Spleen (tissue), 13 donors: ENCODE measurements at places on chromosomes 7 and 10. TPM values are rescaled to one million over a fixed set of nuclear protein-coding genes. Genes with fewer than 3 reads are reported as not detected.

The SAMD8 gene
- 28.3 TPM for total RNA-seq

The IL15RA gene
- 28.6 TPM for total RNA-seq

The TNRC18 gene
- 109 TPM for total RNA-seq

The ATP5F1C gene
- total RNA-seq: 201 TPM

The DOCK4 gene
- total RNA-seq: 15.9 TPM

The AKR1C1 gene
- total RNA-seq: 2.6 TPM

The SPAM1 gene
- total RNA-seq: not detected

The PKD2L1 gene
- total RNA-seq: not detected

The SLC26A5 gene
- 0.44 TPM for total RNA-seq

The GDF2 gene
- total RNA-seq: not detected

The TMEM229A gene
- total RNA-seq: 0.17 TPM

The HOXA4 gene
- 5.9 TPM for total RNA-seq

The TACR2 gene
- 0.52 TPM for total RNA-seq

The HOXA11 gene
- total RNA-seq: not detected

The ACTL6B gene
- not detected for total RNA-seq

The PLEKHS1 gene
- not detected for total RNA-seq

The BCL7B gene
- 79.1 TPM for total RNA-seq

The MKX gene
- 0.17 TPM for total RNA-seq

The SPDYE2B gene
- not detected for total RNA-seq

The EIF4H gene
- total RNA-seq: 179 TPM

The PPP1R17 gene
- total RNA-seq: not detected

The ELN gene
- 38.6 TPM for total RNA-seq

The CCL26 gene
- total RNA-seq: not detected

The GNGT1 gene
- total RNA-seq: not detected

The VDAC2 gene
- 101 TPM for total RNA-seq

The ANKRD61 gene
- not detected for total RNA-seq

The TMEM60 gene
- 18.5 TPM for total RNA-seq

The HABP2 gene
- not detected for total RNA-seq

The TEX36 gene
- not detected for total RNA-seq

The CHST3 gene
- total RNA-seq: 7.7 TPM

The SEMA3E gene
- not detected for total RNA-seq

The EGR2 gene
- total RNA-seq: 16.8 TPM

The NYAP1 gene
- 1.6 TPM for total RNA-seq

The STK31 gene
- total RNA-seq: 0.40 TPM

The SYNPO2L gene
- not detected for total RNA-seq

The CYP17A1 gene
- not detected for total RNA-seq

The OR2A1 gene
- 0.29 TPM for total RNA-seq

The GIMAP7 gene
- 95.7 TPM for total RNA-seq

The CALCR gene
- total RNA-seq: not detected

The HOXA9 gene
- total RNA-seq: 0.51 TPM

The TAS2R5 gene
- total RNA-seq: 4.1 TPM

The CACNB2 gene
- 0.35 TPM for total RNA-seq

The NOD1 gene
- total RNA-seq: 27.8 TPM

The PON2 gene
- 46.7 TPM for total RNA-seq

The RNF148 gene
- 0.97 TPM for total RNA-seq

The CDK1 gene
- total RNA-seq: 11.7 TPM

The CXCL12 gene
- total RNA-seq: 262 TPM

The ERVW-1 gene
- not detected for total RNA-seq

The LIPF gene
- not detected for total RNA-seq

The CWF19L1 gene
- 31.2 TPM for total RNA-seq

The CYP2C19 gene
- not detected for total RNA-seq

The HHEX gene
- total RNA-seq: 61.9 TPM

The SPOCK2 gene
- total RNA-seq: 41.6 TPM

The MRPS17 gene
- total RNA-seq: 6.4 TPM

The RTKN2 gene
- total RNA-seq: 2.3 TPM

The GHRHR gene
- total RNA-seq: not detected
